ENCODE measurements at places on chromosomes 2 and 18.

DNA sequence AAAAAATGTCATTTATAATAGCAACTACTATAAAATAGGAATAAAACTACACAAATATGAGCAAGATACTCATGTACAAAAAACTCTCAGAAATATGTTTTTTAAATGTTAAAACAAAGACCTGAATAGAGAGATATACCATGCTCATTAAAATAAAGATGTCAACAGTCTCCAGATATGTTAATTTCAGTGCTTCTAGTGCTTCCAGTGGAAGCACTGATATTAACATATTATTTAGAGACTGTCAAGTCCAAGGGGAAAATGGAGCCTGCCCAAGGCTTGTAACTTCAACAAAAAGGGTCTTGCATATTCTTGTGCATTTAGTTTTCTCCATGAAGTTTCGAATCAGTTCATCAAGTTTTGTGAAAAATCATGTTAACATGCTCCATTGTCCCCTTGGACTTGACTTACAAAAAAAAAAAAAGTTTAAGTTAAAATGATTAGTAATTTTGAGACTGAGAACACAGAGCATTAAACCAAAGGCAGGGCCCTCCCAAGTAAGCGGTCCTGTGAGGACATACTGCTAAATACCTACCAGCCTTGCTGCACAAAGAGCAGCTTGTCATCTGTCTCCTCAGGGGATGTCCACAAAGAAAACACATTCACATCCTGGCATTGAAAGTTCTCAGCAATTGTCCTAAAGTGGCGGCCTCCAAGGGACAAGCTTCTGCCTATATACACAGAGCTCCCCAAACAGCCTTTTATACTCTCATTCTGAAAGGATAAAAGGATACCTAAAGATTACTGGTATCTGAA lies 501.9 kb upstream of the CHAC2 start:
- no peak for DNase-seq

- no peak for DNase-seq
Observed at GRCh38 chr2:99754210-99754609, 264.4 kb upstream of the REV1 start.

- DNase-seq = no peak
Observed at GRCh38 chr2:231922311-231923009, 3.7 kb downstream of the NPPC start.

DNA sequence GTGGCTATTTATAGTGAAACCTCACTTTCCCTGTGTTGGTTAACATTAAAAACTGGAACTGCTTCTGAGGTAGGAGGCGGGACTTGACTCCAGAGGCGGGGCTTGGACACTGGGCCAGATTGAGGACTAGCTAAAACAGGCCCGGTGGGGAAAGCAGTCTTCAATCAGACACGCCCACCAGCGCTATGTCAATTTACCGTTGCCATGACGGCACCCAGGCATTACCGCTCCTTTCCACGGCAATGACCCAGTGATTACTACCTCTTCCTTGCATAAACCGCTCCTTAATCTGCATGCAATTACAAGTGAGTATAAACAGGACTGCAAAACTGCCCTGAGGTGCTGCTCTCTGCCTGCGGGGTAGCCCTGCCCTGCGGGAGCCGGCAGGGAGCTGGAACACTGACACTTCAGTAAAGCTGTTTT lies 35.3 kb downstream of the LRRFIP1 start:
- peak; percentile 62 for DNase-seq

DNA sequence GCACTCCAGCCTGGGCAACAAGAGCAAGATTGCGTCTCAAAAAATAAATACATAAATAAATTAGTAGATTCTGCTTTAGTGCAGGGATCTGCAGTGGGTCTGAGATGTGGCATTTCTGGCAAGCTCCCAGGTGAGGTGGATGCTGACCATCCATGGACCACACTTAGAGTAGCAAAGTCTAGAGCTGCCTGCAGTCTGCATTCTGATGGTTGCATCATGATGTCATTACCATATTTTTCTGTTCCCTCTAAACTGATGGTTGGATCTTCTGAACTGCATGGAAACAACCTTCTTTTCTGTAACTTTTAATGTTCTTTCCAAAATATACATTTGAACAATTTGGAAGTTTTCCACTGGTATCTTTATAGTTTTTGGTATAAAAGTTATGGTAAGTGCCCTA lies 42.9 kb downstream of the MYL12B start:
- DNase-seq = no peak

DNA sequence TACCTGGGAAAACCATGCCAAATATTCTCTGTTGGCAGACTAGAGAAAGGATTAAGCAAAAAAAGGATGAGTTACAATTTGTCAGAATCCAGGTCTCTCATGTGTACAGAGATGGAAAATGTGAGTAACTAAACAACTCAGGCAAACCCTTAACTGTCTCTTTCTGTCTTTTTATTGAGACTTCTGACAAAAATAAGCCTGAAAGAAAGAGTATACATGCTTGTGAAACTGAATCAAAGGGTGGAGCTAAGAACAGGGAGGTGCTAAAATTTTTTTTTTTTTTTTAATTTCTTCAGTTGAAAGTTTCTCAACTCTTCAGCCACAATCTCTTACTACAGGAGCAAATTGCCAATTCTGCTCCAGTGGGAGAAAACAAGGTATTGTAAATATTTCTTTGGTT lies at the start of gene SERPINB10:
Gene SERPINB10, plus strand, starts transcription at position 295 of the 400 bp plus-strand sequence. CDS start 7,553 bp downstream, outside the sequence.
- no peak for DNase-seq

Measured in activated naive CD8-positive, alpha-beta T cell treated with anti-CD3 and anti-CD28 coated beads for 36 hours (primary cell).